Effector memory CD8-positive, alpha-beta T cell (primary cell): ENCODE measurements at places on chromosomes 12 and 14.

GRCh38 chr12:6376079-6376869 is 911 bp upstream of the SCNN1A start:
- no peak for DNase-seq

DNA sequence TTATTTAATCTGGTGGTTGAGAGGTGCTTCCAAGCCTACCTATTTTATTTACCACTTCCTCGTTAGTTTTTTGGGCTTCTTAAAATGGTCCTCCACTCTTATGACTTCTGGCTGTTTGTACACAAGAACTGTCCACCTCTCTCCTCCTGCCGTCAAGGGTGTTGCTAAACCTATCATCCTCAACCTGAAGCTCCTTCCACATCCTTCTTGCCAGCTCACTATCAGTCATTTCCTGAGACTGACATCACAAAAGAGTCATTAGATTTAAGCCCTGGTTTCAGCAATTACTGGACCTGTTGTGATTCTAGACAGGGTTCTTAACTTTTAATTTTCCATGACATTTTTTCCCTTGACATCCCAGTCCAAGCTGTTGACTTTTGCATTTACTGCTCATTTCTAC is 91.9 kb downstream of the BICD1 start:
- no peak for DNase-seq

DNA sequence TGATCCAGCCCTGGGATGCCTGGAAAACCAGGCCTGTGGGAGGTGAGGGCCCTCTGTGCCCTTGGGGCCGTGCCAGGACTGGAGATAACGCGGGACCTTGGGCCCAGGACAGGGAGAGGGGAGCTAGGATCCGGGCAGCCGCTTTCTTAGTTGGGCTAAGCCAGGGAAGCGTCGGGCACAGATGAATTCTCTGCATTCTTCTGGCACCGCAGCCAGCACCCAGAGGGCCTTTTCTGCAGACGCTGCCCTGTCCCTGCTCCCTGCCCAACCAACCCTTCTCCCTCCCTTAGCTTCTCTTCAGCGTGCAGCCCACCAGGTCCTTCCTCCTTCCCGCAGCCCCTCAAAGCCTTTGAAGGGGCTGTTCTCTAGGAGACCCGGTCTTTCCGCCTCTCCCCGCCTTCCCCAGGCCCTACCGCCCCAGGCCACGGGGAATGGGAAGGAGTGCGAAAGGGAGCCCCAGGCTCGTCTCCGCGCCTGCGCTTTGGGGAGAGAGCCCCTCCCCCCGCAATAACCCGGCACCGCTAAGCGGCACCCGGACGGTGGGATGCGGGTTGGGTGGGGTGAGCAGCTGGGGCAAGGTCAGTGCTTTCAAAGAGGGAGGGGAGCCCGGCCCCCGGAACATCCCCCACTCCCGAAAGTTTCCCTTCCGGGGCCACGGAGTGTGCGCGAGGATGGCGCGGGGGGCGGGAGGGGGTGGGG is 663 bp downstream of the NCKAP5L start:
- DNase-seq = no peak

GRCh38 chr14:31405599-31406232 is 14.6 kb downstream of the HEATR5A start:
- no peak for DNase-seq

DNA sequence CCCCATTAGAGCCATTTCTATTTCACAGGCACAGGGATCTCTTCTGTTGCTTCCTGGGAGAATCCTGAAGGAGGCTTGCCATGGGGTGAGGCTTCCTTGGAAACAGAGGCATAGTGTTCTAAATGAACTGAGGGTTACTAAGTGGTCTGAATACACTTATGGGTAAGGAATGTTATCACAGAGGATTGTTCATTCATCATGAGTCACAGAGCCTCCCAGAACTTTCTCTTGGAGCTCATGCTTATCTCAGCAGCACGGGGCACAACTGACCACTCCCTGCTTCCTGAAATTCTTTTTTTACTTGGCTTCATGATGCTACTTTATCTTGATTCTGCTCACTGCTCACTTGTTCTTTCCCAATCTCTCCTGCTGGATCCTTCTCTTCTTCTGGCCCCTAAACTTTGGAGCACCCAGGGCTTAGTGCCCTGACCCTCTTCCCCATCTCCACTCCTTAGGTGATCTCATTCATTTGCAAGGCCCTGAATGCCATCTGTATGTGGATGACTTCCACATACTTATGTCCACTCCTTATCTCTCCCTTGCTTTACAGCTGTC is 57.9 kb downstream of the ANO6 start:
- no peak for DNase-seq

GRCh38 chr12:110943373-110943772 is 23.0 kb upstream of the MYL2 start:
- DNase-seq = no peak

GRCh38 chr12:57730336-57731067 is 8.0 kb downstream of the AGAP2 start:
- DNase-seq = no peak

- DNase-seq = no peak
Observed at GRCh38 chr14:65065719-65066118, 36.6 kb downstream of the MAX start.

- no peak for DNase-seq
Observed at GRCh38 chr12:52913431-52913821, 8.6 kb upstream of the KRT8 start.

DNA sequence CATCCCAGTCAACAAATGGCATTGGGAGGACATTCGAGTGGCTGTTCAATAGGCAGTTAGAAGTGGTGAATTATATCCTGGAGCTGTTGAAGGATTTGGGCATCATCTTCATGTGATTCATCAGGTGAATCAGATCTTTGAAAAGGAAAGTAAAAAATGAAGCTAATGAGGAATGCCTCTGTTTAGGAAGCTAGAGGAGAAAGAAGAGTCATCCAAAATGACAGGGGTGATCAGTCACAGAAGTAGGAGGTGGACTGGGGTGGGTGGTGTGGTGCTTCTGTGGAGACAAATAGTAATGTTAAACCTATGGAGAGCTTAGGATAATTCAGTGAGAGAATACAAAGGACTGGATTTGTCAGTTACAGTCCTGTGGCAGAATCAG is 32.7 kb downstream of the DIP2B start:
- DNase-seq = no peak

GRCh38 chr14:104405360-104406226 is 174.0 kb upstream of the C14orf180 start:
- no peak for DNase-seq
